ENCODE measurements at places on chromosomes 3 and 15.

DNA sequence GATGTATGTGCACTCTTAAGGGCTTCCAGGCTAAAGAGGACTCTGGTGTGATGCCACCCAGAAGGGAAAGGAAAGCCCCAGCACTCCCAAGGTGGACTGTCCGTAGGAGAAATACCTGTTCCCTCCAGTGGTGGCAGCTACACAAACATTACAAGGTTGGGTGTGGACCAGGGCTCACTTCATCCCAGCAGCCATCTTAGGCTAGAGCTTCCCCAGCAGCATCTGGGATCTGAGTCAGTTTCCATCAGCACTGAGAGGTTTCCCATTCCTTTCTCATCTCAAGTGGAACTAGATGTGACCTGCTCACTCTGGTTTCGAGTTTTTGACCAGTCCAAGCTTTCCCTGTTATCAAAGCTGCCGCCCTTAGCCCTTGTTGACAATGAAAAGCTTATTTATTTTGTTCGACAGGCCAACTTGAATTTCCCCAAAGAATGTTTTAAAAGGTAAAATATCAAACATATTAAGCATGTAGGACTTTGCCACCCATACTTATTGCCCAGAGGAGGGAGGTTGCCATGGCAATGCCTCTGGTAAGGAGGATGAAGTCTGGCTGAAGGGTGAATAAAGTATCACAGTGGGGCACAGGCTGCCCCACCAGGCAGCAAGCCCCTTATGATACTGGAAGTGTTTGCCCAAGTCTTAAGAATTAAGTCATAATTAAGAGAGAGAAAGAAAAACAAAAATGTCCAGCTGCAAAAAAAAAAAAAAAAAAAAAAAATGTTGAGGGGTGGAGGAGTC is 28.9 kb downstream of the CLDN18 start:
- DNase-seq = no peak

GRCh38 chr15:68315495-68316031 is 38.0 kb downstream of the FEM1B start:
- DNase-seq = no peak

- no peak for DNase-seq
These were observed 182.2 kb downstream of the RAP2B start for GRCh38 chr3:153343988-153344782.

DNA sequence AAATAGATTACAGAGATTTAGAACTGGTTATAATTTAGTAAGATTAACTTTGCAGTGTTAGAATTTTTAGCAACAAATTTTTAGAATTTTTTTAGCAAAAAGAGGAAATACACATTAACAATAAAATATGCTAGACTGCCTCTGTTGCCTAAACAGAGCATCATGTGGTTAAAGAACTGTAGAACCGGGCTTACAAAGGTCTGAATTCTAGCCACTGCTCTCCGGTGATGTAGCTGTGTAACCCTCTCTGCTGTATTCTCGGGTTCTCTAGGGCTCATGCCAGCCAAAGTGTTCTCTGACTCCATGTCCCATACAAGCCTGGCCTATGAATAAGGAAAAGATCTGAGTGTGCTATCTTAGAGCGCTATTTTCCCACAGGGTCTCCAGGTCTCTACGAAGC is 2.9 kb upstream of the P2RY12 start:
- no peak for DNase-seq

- DNase-seq = no peak
These were observed 93.6 kb downstream of the TBC1D2B start for GRCh38 chr15:77983708-77984445.

DNA sequence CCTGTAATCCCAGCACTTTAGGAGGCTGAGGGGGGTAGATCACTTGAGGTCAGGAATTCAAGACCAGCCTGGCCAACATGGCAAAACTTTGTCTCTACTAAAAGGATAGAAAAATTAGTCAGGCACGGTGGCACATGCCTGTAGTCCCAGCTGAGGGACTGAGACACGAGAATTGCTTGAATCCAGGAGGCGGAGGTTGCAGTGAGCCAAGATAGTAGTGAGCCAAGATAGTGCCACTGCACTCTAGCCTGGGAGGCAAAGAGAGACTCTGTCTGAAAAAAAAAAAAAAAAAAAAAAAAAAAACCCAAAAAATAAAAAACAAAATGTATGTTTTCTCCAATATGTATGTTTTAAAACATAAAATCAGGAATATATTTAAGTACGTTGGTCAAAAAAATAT is 16.3 kb downstream of the TARS3 start:
- DNase-seq = no peak

All from stimulated activated CD8-positive, alpha-beta memory T cell treated with anti-CD3 and anti-CD28 coated beads, Interleukin-4, amount 100 ng/mL, for 4 hours (primary cell).